ENCODE measurements at places on chromosomes 1 and 21. TPM values are rescaled to one million over a fixed set of nuclear protein-coding genes. Genes with fewer than 3 reads are reported as not detected.

UBXN10 gene
- total RNA-seq, result 12.6 TPM

INAVA gene
- total RNA-seq, result 48.8 TPM

LINGO4 gene
- total RNA-seq, result 0.41 TPM

DNA sequence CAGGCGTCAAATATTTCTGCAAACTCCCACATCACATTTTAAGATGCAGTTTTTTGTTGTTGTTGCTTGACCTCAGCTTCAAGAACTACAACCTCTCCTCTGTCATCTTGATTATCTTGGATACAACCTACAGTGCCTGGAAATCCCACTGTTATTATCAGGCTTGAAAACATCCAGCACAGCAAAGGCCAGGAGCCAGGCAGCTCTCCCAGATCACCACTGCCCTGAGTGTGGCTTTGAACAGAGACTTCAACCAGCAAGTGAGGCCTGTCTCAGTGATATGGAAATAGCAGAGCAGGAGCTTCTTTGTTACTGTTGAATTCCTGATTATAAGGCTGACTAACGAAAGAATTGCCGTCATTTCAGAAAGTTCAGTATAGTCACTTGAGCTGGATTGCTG, 28.5 kb downstream of the CCDC190 start:
- H3K4me3 ChIP-seq, result no peak overlapping the region
- no peak for DNase-seq
- no peaks in the 10 kb centered on the region for H3K4me1 ChIP-seq
- no peak overlapping the region for H3K27ac ChIP-seq
- no peaks in the 10 kb centered on the region for H3K36me3 ChIP-seq

- no peak overlapping the region for H3K27ac ChIP-seq
- peak; percentile 43 for DNase-seq
- no peak overlapping the region for H3K4me3 ChIP-seq
Observed at GRCh38 chr1:46543761-46544560, 7.5 kb downstream of the KNCN start.

DNA sequence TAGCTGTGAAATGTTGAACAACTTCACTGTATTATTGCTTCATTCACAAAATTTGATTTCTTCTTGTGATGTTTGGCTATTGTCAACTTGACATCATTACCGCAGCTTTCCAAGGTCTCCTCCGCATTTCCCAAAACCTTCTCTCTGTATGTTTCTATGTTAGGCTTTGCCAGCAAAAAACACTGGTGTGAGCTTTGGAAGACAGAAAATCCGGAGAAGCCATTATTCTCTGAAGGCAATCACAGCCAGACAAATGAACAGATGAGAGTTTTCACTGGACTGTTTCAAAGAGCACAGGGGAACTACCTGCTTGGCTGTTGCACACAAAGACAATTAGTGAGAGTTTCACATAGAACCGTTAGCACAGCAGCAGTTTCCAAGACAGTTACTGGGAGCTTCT, 609.6 kb downstream of the BRINP3 start:
- no peak for DNase-seq
- no peaks in the 10 kb centered on the region for H3K27me3 ChIP-seq
- H3K4me1 ChIP-seq, result no peaks in the 10 kb centered on the region

DNA sequence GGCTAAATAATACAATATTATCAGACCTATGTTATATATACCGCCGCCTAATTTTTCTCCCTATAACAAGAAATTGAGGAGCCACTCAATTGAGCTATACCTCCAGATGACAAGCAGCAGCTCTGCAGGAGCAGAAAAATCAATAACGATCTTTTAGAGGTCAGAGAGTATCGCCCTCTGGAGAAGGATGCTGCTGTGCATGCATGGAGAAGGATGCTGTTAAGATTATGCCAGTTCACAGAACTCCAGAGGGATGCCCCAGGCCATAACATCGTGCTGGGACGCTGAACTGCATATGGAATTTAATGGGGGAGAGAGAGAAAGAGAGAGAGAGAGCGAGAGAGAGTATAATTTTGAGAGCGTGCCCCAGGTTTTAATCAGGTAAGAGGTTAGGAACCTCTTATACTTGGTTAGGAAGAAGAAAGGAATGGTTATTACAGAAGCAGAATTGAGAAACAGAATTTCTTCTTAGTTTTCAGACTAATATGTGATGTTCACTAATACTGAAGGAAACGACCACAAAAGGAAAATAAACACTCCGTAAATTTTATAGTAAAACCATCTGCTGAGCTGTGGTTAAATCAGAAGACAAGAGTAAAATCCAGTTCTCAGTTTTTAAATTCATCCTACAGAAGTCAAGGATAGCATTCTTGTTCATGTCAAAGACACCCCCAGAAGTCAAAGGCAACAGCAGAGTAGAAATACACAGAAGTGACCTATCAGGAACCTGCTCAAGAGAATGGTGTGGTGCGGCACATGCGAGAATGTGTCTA, 111.1 kb downstream of the SMYD2 start:
- no peak overlapping the region for H3K4me3 ChIP-seq
- no peaks in the 10 kb centered on the region for H3K4me1 ChIP-seq
- H3K36me3 ChIP-seq, result peaks cover 33% of the 10 kb centered on the region
- H3K27ac ChIP-seq, result no peak overlapping the region
- no peak for DNase-seq

DNA sequence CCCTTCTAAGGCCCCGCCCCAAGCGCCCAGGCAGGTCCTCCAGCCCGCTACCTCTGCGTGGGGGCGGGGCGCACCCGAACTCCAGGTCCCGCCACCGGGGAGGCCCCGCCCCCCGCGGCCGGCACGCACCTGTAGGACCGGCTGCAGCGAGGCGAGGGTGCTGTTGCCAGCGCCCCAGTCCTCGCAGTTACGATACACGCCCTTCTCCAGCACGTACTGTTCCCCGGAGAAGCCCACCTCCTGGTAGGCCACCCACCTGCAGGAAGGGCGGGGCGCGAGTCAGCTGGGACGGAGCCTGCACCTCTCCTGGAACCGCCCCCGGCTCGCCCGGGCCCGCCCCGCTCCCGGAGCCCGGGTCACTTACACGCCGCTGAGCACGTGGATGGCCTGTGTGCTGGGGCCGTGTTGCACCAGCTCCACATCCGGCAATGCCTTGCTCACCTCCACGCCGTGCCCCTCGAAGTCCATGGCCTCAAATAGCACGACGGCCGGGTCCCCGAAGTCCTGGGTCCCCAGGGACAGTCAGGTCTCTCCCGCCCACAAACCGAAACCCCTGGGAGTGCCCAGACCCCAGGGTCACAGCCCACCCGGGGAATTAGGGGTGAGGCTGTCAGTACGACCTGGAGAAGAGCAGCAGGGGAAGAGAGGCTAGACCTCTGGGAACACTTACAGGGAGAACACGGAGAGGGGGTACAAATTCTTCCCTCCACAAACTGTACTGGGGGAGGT, 17.3 kb downstream of the CRYBG2 start:
- peaks cover 4% of the 10 kb centered on the region for H3K27me3 ChIP-seq
- no peak overlapping the region for H3K27ac ChIP-seq
- no peaks in the 10 kb centered on the region for H3K36me3 ChIP-seq
- H3K4me3 ChIP-seq, result peak overlapping the region; percentile 68
- peaks cover 5% of the 10 kb centered on the region for H3K4me1 ChIP-seq

- no peak overlapping the region for H3K27ac ChIP-seq
- H3K4me3 ChIP-seq, result no peak overlapping the region
- no peaks in the 10 kb centered on the region for H3K27me3 ChIP-seq
- H3K36me3 ChIP-seq, result no peaks in the 10 kb centered on the region
- no peak for DNase-seq
Observed at GRCh38 chr1:8082945-8083344, 56.8 kb upstream of the ERRFI1 start.

- no peaks in the 10 kb centered on the region for H3K4me1 ChIP-seq
- H3K4me3 ChIP-seq, result no peak overlapping the region
- H3K36me3 ChIP-seq, result no peaks in the 10 kb centered on the region
- H3K27me3 ChIP-seq, result no peaks in the 10 kb centered on the region
Observed at GRCh38 chr1:237817277-237817676, 73.4 kb downstream of the ZP4 start.

DNA sequence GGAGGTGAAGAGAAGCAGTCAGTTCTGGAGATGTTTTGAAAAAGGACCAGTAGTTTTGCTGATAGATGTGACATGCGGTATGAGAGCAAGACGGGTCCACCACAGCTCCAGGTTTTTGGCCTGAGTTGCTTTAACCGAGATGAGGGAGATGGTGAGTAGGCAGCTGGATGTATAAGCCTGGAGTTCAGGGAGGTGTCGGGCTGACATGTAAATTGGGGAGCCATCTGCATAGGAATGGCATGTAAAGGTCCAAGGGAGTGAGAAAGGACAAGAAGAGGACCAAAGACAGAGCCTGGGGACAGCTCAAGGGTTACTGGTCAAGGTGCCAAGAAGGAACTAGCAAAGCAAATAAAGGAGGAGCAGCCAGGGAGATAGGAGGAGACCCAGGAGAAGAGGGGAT, 503.7 kb downstream of the MATN1 start:
- no peak overlapping the region for H3K27ac ChIP-seq
- H3K27me3 ChIP-seq, result no peaks in the 10 kb centered on the region
- H3K36me3 ChIP-seq, result no peaks in the 10 kb centered on the region
- no peaks in the 10 kb centered on the region for H3K4me1 ChIP-seq
- DNase-seq, result no peak

DNA sequence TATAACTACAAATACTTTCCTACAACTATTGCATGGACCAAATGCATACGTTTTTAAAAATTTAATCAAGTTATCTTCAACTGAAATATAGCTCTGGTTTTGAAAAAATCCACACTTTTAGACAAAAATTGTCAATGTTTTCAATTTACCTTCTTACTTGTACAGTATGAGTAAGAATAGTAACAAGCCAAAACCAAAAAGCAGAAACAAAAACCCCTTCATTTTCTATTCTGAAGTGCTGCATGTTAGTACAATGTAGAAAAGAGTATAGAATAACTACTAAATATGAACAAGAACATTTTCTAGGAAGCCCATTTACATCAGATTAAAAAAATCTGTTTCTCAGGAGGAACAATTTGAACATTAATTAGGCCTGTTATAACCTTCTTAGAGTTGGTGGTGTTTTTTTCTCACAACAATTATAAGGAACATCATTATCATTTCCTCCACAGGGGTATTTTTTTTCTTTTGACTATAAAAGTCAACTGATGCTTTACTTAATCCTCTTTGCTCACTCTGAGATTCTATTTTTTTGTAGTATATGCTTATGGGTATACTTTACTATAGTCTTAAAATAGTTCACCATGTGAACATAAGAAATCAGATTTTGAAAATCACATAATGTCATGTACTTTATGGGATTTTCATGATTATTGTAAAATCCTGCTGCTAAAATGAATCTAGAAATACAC, 475.4 kb downstream of the PTBP2 start:
- H3K27ac ChIP-seq, result no peak overlapping the region
- H3K4me3 ChIP-seq, result no peak overlapping the region
- DNase-seq, result no peak
- H3K36me3 ChIP-seq, result no peaks in the 10 kb centered on the region
- no peaks in the 10 kb centered on the region for H3K4me1 ChIP-seq

DNA sequence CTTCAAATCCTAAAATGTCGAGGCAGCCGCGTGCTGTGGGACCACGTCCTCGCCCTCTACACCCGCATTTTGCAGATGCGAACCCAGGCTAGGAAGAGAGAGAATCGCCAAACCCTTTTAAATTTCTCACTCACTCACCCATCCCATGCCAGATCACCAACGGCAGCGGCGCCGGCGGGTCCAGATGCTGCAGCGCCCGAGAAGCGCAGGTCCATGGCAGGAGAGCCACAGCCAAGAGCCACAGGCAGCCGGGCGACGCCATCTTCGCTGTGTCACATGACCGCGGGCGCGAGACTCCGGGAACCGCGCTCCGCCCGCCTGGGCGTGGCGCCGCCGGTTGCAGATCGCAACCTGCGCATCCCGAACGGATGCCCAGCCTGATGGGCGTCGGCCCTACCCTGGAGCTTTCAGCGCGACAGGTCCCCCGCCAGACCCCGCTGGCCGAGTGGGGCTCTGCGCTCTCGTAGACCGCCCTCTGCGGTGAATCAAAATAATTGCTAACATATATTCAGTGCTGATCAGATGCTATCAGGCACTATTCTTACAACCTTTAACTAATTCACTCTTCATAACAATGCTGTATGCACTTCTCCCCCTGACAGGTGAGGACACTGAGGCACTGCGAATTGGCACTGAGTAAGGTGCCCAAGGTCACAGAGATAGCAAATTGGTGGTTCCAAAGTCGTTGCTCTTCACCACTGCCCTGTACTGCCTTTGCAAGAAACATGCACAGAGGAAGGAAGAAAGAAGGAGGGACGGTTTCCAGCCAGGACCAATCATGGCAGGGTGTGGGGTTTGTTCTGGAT, at the start of gene PPT1:
Gene PPT1, minus strand, starts transcription at position 276 of the 806 bp plus-strand sequence. Its CDS starts 14 bp downstream, at position 262.
- no peaks in the 10 kb centered on the region for H3K27me3 ChIP-seq
- peak; percentile 85 for DNase-seq
- no peaks in the 10 kb centered on the region for H3K4me1 ChIP-seq
- peak within 1 kb of the TSS; percentile 89 for H3K4me3 ChIP-seq

DNA sequence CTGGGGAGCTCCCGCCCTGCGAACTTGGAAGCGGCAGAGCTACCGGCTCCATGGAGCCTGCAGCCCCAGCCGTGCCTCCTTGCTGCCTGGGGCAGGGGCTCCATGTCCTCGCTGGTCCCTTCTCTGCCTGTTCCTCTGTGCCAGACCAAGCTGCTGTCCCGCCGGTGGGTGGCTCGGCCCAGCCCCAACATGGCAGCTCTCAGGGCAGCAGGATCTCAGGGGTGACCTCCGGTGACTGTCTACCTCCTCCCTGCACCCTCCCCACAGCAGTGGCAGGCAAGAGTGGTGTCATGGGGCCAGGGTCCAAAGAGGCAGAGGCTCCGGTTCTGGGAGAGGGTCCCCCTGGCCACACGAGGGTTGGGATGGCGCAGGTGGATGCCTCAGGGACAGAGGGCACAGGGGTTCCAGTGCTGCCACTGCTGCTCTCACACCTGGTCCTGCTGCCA, 45.8 kb downstream of the ATP6V1G3 start:
- no peaks in the 10 kb centered on the region for H3K4me1 ChIP-seq
- no peaks in the 10 kb centered on the region for H3K36me3 ChIP-seq
- no peak overlapping the region for H3K4me3 ChIP-seq
- DNase-seq, result peak; percentile 69

DNA sequence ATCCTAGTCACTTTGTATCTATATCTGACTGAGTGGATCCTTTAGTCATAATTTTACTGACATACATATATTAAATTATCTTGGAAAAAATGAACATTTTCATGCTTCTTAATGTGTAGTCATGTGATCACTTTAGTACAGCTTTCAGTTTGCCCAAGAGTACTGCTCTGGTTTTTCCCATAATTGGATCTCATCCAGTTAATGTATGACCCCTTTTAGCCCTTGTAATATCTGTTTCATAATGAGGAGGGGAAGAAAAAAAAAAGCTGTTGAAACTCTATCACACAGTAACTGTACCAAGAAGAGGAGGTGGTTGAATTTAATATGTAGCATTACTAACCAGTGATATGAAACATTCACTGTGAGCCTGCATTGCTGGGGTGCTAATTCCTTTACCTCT, 328.7 kb downstream of the PTPRC start:
- H3K27me3 ChIP-seq, result no peaks in the 10 kb centered on the region
- no peaks in the 10 kb centered on the region for H3K4me1 ChIP-seq
- no peak overlapping the region for H3K4me3 ChIP-seq
- DNase-seq, result no peak
- H3K27ac ChIP-seq, result no peak overlapping the region
- H3K36me3 ChIP-seq, result no peaks in the 10 kb centered on the region

GRCh38 chr1:21284206-21285054, 5.8 kb downstream of the ECE1 start:
- H3K4me3 ChIP-seq, result no peak overlapping the region
- DNase-seq, result peak; percentile 43
- no peaks in the 10 kb centered on the region for H3K27me3 ChIP-seq
- no peaks in the 10 kb centered on the region for H3K4me1 ChIP-seq

- no peak overlapping the region for H3K27ac ChIP-seq
- H3K4me3 ChIP-seq, result no peak overlapping the region
- H3K27me3 ChIP-seq, result no peaks in the 10 kb centered on the region
- H3K36me3 ChIP-seq, result peaks cover 5% of the 10 kb centered on the region
- H3K4me1 ChIP-seq, result no peaks in the 10 kb centered on the region
Observed at GRCh38 chr1:153937331-153937730, 9.2 kb downstream of the DENND4B start.
